Hematopoietic multipotent progenitor cell (in vitro differentiated cells): ENCODE measurements at places on chromosomes 16 and 17.

DNA sequence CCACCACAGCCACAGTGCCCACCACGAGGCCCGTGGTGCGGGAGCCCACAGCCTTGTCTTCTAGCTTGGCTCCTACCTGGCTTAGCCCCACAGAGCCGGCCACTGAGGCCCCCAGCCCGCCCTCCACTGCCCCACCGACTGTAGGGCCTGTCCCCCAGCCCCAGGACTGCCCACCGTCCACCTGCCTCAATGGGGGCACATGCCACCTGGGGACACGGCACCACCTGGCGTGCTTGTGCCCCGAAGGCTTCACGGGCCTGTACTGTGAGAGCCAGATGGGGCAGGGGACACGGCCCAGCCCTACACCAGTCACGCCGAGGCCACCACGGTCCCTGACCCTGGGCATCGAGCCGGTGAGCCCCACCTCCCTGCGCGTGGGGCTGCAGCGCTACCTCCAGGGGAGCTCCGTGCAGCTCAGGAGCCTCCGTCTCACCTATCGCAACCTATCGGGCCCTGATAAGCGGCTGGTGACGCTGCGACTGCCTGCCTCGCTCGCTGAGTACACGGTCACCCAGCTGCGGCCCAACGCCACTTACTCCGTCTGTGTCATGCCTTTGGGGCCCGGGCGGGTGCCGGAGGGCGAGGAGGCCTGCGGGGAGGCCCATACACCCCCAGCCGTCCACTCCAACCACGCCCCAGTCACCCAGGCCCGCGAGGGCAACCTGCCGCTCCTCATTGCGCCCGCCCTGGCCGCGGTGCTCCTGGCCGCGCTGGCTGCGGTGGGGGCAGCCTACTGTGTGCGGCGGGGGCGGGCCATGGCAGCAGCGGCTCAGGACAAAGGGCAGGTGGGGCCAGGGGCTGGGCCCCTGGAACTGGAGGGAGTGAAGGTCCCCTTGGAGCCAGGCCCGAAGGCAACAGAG, 10.5 kb downstream of the VASN start:
- DNase-seq, result no peak

DNA sequence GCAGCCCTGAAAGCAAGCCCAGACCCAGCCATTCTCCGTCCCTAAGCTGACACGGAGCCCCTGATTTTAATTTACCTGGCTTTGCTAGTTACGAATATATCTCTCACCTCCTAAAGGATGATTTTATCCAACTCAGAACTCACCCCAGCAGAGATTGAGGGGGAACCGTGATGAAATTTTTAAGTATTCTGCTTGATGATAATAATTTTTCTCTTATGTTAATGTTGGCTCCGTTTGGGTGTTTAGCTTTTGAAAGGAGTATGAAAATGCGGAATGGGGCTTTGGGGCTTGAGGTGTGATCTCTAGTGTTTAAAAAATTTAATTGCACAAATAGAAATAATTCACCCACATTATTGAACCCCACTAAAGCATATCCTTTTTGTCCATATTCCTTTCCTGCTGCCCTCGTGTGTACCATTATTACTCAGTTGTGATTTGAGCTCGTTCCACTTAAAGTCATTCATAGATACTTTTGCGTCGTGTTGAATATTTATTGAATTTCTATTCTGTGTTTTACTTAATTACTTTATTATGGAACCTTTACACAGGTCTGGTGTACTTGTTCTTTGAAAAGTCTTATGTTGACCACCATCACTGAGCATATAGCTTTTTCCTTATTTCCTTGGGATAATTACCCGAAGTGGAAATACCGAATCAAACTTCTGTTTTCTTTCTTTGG, 775 bp downstream of the PRPSAP2 start:
- no peak for DNase-seq

DNA sequence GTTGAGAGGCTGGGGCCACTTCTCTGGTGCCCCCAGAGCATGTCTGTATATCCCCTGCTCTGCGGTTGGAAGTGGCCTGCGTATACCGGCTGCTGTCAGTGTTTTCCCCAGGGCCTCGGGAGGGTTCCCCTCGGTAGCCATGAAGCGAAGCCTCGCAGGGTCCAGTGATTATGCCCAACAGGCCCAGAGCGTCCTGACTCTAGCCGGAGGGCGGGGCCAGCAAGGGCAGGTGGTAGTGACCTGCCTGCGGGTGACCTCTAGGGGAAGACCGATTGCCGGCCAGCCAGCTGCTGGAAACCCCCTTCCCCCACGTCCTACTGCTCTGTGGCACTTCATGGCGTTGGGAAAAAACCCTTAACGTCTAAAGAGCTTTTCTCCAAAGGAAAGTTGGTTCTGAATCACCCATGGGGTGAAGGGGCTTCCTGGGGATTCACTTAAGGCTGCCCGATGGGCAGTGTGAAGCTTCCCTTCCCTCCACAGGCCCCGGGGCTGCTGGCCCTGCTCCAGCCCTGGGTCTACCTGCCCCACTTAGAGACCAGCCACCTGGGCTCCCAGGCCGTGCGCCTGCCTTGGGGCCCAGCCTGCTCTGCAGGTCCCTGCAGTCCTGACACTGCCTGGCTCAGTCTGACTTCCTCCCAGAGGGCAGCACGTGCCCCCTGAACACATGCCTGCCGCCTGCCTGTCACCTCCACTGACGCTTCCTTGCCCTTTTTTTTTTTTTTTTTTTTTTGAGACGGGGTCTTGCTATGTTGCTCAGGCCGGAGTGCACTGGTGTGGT, 72.8 kb downstream of the SOCS1 start:
- no peak for DNase-seq

DNA sequence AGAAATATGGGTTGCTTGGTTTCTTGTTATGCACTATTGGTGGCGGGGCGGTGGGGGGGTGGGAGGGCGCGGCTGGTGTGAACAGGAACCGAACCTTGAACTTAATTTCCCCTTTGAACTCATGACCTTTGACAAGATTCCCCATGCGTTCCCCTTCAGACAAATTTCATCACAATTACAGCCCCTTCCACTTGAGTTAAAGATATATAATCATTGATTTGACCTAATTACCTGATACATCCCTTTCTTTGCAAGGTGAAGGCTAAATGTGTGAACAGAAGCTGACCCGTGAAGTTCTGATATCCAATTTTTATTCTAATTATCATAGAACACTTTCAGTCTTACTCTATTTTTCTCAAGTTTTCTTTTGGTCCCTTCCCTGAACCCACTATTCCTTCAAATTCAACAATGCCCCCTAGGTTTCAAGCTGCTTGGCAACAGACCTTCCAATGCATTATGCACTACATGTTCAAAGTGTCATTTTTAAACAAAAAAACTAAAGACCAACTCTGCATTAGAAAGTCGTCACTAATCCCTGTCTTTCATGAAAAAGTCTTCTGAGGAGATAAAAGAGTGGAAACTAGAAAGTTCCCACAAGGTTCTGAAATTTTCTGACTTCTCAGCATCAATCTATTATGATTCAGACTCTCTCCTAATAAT, 116.8 kb downstream of the SKAP1 start:
- no peak for DNase-seq

GRCh38 chr17:4215882-4216570, 47.8 kb downstream of the ANKFY1 start:
- no peak for DNase-seq

DNA sequence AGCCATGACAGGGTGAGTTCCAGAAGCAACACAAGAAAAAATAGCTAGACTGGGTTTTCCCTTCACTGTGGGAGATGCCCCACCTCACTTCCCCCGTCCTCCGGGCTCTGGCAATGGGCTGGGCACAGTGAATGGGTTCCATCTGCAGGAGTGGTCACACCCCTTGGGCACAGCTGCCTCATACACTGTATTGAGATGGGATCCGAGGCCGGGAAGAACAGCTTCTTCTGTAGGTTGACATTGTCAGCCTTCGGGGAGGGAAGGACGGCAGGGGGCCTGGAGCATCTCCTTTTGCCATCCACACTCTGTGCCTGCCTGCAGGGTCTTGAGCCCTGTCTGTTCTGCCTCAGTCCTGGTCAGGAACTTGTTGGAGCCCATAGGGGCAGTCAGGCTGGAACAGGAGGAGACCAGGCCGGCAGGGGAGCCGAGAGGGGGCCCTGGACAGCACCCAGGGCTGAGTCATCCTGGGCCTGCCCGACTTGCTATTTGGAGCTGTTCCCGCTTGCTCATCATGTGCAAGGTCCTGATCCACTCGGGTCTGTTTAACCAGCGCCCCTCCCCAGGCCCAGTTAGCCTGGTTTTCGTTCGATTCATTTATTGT, 286.7 kb downstream of the SEC14L1 start:
- DNase-seq, result no peak

GRCh38 chr16:19119564-19119963, 5.8 kb downstream of the ITPRIPL2 start:
- DNase-seq, result no peak

GRCh38 chr17:36550491-36551417, 6.0 kb downstream of the GGNBP2 start:
- DNase-seq, result no peak

- peak; percentile 71 for DNase-seq
Observed at GRCh38 chr16:66604376-66605176, at the start of gene CMTM3. CMTM3 (plus strand) TSS chr16:66604704; CDS start chr16:66604806, 102 bp downstream.

DNA sequence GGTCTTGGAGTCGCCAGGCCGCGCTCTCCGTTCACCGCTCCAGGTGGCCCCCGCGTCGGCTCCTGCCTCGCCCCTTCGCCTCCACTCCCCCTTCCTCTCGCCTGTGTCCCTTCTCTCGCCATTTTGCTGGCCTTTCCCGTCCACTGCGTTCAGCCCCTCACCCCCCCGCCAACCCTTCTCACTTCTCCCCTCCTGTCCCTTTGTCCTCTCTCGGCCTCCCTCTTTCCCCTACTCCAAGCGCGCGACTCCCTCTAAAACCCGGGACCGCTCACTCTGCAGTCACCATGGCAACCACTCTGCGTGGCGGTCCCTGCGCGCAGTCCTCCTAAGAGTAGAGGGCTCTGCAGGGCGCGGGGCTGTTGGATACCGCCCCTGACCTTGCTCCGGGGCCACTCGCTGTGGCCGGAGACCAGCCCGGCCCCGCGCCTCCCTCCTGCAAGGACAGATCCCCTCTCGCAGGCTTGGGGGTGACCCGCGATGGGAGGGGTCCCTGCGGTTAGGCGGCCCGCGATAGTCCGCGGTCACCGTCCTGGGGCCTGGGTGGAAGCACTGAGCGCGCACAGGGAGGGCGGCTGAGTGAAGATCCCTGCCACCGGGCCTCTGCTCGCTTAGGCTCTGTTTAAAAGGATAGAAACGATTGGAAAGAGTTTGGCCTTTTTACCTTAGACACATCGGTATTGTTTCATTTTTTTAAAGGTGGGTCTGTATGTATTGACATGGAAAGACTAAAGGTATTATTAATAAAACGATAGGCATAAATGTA, 454 bp downstream of the CCDC40 start:
- DNase-seq, result peak; percentile 21

- DNase-seq, result no peak
Observed at GRCh38 chr16:88844419-88845036, 12.2 kb downstream of the GALNS start.

DNA sequence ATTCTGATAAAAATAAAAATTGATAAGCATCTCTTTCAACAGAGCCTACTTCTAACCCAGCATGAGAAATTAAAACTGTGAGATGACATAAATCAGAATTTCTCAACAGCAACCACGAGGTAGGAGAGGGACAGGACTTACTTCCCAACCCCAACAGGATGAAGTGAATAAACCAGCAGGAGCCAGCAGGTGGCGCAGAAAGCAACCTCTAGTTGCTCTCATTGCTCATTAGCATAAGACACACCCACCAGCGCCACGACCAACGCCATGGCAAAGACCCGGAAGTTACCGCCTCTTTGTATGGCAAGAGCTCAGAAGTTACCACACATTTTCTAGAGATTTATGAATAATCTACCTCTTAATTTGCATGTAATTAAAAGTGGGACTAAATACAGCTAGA, 189.4 kb upstream of the CDH8 start:
- DNase-seq, result no peak

DNA sequence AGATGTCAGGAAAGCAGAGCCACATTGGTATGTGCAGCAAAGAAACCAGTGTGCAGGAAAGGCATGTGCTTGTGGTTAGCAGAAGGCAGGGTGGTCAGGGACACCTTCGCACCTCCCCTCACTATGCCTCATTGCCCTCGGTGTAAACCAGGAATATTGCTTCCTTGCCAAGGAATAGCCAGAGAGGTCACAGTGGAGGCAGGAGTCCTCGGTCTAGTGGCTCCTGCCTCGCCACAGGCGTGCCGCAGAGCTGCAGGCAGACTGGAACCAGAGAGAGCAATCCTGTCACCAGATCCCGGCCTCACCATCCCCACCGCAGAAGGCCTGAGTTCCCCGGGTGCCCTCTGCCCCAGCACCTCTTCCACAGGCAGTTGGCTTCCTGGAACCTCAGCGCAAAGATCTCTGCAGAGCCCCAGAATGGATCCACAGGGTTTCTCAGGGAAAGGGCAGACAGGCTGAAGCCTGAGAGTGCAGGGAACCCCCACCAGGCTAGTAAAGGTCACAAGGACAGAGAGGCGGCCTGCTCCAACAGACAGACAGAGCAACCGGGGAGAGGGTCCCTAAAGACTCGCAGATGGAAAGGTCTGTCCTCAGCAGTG, 21.6 kb downstream of the CCDC182 start:
- DNase-seq, result no peak

GRCh38 chr17:30225919-30226553, 9.5 kb downstream of the SLC6A4 start:
- no peak for DNase-seq

- no peak for DNase-seq
Observed at GRCh38 chr16:69909760-69910159, 41.4 kb upstream of the CLEC18A start.

GRCh38 chr16:63876103-63876502, 1245.8 kb downstream of the CDH11 start:
- no peak for DNase-seq

GRCh38 chr17:17269926-17270773, 10.9 kb downstream of the COPS3 start:
- peak; percentile 31 for DNase-seq

DNA sequence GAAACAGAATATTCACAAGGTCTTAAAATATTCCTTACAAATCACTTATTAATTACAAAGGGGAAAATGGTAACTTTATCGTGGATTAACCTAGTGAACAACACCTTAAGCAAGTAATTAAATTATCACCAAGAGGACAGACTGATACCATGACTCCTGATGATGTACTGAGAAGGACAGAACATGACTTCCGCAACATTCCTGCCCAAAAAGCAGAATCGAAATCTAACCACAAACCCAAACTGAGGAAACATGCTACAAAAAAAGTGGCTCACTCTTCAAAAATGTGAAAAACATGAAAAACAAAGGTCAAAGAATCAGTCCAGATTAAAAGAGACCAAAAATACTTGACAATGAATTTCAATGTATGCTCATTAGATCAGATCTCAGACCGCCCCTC, 151.5 kb downstream of the AATF start:
- DNase-seq, result no peak

DNA sequence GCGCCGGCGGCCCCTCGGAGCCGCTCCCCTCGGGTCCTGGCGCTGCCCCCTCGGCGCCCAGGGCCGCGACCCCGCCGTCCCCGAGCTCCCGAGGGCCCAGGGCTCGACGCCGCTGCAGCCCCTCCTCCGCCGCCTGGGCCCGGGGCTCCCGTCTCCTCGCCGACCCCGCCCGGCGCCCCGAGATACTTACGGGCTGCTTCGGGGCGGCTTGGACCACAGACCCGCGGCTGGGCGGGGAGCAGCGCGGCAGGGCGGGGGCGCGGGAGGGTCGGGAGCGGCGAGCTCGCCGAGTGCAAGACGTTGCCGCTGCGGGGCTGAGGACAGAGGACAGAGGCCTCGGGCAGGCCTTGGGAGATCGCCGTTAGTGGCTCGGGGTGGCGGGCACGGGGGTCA, 290 bp downstream of the TOB1 start:
- DNase-seq, result no peak
